ENCODE measurements at places on chromosomes 11 and 22.

DNA sequence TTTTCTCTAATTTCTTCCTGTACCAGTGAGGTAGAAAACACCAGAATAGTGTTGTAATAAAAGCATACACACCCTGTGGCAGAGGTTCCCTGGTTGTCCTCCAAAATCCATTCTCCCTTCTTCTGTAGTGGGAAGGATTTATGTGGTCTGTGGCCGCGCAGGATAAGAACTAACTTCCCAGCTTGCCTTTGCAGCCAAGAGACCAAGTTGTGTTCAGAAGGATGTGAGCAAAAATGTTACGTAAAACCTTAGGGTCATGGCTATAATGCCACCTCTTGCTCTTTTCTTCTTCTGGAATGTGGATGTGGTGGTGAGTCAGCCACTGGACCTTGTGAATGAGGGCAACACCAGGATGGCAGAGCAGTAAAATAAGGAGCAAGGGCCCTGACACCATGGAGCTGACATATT, 28.4 kb downstream of the CCDC90B start:
- DNase-seq = no peak

DNA sequence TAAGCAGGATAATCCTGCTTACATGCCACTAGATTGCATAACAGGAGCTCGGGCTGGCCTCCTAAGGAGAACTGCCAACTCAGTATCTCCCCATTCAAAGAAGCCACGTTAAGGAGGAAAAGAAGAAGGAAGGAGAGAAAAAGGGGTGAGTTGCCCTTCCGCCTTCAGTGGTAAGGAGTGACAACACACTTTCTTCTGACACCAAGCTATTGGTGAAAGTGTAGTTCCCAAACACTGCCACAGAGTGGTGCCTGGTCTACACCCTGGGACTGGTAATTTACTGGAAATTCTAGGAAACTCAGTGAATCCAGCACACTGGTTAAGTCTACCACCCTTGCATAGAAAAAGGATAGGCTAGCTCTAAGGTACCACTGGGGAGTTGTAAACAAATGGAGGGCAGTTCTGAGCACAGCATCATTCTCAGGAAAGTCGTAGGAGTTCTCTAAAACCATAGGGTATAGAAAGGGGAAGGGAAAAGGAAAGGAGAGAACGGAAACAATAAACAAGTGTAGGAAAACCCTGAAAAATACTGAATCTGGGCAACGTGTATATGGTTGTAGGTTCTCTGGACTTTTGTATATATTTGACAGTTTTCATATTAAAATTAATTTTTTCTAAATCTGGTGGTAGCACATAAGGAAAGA, 58.2 kb downstream of the RRAS2 start:
- DNase-seq = peak; percentile 4

DNA sequence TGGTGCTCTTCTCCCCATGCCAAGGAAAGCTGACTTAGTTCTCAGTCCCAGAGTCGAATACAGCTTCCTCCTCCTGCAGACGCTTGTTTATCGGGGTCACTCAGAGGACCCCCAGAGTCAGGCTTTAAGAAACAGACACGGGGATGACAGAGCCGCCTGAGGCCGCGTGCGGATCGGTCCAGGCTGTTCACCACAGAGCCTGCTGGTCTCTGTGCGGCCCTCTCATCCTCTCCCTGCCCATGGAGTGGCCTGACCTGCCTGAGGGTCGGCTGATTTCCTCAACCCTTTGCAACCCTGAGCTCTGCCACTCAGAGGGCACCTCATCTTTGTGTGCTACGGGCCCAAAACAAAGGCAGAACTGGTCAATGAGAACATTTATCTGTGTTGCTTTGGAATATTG, 2.1 kb downstream of the GAL start:
- no peak for DNase-seq

GRCh38 chr11:63866211-63866610, 27.3 kb downstream of the MARK2 start:
- peak; percentile 64 for DNase-seq

DNA sequence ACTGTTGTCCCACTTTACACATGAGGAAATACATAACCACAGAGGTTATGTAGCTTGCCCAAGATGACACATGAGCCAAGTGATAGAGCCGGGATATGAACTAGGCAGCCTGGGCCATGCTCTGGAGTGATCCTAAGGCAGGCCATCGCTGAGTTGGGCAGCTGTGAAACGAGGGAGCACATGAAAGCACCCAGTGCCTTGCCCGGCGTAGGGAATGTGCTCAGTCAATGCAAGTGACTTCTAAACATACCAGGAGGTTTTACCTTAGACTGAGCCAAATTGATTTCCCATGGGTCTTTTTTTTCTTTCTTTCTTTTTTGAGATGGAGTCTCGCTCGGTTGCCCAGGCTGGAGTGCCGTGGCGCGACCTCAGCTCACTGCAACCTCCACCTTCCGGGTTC, 10.5 kb downstream of the GRIK4 start:
- no peak for DNase-seq

DNA sequence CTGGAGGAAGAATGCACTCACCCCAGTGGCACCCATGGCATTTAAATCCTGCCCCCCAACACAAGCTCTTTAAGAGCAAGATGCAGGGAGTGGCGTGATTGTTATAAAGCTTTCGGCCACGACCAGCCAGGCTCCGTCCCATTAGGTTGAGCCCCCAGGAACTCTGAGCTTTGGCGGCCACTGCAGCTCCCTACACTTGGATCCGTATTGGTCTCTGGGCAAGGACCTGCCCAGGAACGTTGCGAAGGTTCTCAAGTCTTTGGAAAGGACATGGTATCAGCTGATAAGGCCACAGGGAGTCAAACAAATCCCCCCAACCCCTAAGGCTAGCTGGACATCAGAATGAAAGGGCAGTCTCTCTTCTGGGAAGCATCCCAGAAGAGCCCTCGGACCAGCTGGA, 9.3 kb upstream of the VPS37C start:
- no peak for DNase-seq

DNA sequence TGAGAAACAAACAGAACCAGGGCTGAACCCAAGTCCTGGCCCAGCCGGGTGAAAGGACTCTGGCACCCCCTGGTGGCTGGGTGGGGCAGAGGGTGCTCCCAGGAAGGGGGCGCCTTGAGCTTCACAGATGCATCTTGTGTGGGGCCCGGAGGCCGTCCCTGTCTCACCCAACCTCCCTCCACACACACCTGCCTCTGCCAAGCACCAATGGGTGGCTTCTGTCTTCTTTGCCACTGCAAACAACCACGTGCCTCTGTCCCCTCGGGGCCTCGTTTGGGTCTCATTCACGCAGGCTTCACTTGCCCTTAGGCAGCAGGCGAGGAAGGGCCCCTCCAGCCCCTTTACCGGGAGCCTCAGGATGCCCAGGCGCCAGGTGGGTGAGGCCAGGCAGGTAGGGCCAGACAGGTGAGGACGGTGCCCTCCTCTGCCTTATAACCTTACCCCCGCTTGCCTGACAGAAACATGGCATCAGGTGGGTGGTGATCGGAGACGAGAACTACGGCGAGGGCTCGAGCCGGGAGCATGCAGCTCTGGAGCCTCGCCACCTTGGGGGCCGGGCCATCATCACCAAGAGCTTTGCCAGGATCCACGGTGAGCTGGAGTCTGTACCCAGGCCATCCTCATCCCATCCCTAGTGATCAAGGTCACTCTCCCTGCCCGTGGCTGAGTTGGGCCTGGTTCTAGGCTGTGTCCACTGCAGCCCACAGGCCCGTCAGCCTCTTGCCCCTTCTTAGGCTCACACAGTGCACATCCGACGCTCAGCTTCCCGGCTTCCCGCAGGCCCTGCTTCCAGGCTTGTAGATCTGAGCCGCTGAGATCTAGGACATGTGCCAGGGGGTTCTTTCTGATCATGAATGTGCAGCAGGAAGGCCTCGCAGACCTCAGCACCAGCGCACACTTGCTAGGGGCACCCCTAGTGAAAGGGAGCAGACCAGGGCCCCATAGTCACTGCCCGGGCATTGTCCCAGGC, 17.2 kb downstream of the POLR3H start:
- DNase-seq = peak; percentile 71

DNA sequence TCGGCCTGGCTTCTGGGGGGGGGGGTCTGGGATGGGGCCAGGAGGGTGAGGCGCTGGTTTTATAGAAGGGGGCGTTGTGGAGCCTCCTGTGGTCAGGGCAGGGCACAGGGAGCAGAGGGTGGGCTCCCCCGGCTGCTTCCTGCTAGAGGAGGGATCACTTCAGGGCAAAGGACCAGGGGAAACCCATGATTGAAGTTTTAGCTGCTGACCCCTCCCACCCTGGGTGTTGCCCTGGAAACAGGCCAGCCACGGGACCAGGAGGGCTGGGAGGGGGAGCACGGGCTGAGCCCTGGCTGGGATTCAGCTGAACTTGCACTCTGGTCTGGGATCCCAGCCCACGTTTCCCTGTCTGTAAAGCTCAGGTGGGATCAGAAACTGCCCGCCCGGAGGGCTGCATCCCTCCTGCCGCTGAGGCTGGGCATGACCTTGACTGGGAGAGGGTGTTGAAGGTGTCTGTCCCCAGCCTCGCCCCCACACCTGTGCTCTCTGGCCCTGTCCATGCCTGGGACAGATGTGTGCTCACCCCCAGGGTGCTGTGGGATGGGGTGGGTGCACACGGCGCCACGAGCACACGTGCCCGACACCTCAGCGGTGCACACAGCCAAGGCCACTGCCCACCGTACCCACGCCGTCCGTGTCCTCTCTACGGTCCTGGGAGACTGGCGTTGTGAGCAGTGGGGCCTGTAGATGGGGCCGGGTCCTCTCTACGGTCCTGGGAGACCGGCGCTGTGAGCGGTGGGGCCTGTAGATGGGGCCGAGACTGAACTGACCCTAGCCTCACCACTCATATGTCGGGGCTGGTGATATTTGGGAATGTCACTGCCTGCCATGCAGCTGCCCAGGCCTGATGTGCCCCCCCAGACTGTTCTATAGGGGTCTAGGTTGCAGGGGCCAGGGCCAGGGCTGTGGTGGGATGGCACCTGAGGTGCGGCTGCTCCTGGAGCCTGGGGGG, 2.3 kb downstream of the TSPAN4 start:
- no peak for DNase-seq

DNA sequence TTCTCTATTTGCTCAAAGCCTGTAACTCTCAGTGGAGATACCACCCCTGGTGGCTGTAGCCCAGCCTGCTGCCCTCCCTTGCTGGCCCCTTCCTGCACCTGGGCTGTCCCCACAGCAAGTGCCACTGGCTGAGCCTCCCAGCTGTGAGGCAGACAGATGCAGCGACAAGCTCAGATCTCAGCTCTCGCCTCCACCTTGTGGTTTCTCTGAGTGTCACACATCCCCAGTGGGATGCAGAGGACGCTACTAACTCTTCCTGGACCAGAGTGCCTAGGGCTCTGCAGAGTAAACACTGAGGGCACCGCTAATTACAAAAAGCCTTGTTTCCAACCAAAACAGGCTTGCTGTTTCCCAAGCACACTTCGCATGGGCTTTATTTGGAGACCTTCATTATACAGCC, 8.9 kb downstream of the YPEL1 start:
- DNase-seq = no peak

DNA sequence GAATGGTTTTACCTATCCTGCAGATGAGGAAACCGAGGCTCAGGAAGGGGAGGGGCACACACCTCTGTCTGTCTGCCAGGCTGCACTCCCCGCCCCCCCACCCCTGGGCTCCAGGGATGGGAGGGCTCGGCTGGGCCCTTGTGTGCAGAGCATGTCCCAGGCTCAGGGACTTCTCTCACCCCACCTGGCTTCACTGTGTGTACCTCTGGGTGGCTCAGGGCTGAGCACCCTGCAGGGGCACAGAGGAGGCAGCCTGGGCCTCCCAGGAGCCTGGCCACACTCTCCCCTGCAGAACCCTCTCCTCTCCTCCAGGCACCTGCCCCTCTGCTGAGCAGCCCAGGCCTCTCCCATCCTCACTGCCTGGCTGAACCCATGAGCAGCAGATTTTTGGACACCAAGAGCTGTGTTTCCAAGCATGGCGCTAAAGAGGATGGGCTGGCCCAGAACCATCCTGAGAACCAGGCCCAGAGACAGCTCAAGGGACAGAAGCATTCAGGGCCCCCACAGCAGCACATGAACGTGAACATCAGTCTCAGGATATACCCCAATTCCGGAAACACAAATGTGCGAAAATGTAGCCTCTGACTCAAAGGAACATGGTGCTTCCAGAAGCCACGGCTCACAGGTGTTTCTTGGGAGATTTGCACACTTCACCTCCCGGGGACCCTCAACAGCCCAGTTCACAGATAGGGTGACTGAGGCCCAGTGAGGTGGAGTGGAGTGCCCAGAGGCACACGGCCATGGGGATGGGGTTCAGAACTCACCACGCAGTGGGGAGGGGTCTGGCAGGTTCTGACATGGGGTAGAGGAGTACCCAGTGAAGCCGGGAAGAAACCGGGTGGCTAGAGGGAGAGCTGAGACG, 10.5 kb downstream of the EMID1 start:
- DNase-seq = no peak

GRCh38 chr22:37551981-37552380, 8.3 kb upstream of the CDC42EP1 start:
- DNase-seq = no peak

DNA sequence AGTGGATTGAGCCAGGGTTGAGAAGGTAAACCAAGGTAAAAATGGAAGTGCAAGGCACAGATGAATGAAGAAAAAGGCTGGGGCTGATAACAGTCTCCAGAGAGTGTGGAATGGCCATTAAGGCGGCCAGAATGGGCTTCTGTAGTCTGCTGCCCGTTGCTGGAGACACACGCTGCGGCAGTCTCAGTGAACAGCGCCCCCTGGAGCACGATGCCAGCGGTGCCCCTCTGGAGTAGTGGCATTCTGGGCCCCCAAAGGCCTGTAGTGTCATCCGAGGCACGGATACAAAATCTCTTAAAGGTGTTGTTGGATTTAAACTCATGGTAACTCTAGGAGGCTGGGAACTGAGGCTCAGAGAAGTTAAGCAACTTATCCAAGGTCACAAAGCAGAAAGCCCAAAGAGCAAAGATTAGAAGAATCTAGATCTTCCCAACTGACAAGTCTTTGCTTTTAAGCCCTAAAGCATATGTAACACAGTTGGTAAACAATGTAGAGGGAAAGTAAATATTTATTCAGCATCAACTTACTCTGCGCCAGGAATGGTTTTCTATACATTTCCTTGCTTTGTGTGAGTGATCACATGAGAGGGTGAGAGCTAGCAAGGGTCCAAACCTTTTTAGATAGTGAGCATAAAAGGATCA, 18.2 kb downstream of the KCNJ1 start:
- DNase-seq = peak; percentile 58

GRCh38 chr11:1968454-1969002, 21.4 kb downstream of the MRPL23 start:
- no peak for DNase-seq

DNA sequence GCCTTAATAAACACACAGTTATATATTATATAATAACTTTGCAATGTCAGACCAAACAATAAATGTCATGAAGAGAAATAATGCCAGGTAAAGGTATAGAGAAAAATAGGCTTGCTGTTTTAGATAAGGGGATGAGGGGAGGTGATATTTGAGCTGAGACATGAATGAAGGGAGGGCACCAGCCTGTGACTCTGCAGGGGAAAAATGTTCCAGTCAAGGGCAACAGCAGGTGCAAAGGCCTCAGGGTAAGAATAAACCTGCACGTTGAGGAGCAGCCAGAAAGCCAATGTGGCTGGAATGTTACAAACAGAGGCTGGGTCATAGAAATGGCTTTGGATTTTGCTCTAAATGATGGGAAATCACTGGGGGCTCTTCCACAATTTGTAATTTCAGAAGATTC, 519.6 kb downstream of the SOX6 start:
- DNase-seq = no peak
